ENCODE measurements at places on chromosomes 4 and X. TPM values are rescaled to one million over a fixed set of nuclear protein-coding genes. Genes with fewer than 3 reads are reported as not detected.
A peak's percentile ranks its signal among the peaks of the same experiment; 100 is the strongest.

The PCYT1B gene
- total RNA-seq, result not detected

DNA sequence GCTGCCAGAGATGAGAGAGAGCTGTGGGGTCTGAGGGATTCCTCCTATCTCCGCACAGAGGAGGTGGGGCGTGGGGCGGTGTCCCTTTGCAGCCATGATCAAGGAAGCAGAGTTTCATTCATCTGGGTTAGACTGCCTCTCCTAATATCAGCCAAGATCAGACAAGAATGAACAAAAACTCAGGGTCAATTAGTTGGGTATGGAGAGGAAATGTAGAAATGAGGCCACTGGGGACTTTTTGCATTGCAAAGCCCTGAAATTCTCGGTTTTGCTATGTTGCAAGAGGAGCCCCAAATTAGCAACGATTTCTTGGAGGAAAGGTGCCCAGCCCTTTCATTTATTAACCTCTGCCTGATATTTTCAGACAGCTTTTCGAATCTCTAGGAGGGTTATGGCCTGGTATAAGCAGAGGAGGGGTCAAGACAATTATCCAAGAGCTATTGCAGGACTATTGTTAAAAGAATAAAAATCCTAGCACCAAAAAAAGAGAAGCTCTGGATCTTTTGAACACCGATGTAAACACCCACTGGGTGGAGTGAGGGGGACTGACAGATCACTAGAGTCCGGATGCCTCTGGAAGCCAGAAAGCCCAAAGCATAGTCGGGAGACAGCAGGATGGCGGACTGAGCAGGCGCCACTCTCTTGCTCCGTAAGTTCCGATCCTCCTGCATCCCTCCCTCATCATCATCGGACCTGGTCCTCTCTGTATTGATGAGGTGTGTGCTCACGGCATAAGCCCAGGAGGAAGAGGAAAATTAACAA is 34.4 kb upstream of the ACSL1 start:
- DNase-seq, result no peak

- no peak for DNase-seq
These were observed 89.5 kb downstream of the BMP3 start for GRCh38 chr4:81120055-81120454.

DNA sequence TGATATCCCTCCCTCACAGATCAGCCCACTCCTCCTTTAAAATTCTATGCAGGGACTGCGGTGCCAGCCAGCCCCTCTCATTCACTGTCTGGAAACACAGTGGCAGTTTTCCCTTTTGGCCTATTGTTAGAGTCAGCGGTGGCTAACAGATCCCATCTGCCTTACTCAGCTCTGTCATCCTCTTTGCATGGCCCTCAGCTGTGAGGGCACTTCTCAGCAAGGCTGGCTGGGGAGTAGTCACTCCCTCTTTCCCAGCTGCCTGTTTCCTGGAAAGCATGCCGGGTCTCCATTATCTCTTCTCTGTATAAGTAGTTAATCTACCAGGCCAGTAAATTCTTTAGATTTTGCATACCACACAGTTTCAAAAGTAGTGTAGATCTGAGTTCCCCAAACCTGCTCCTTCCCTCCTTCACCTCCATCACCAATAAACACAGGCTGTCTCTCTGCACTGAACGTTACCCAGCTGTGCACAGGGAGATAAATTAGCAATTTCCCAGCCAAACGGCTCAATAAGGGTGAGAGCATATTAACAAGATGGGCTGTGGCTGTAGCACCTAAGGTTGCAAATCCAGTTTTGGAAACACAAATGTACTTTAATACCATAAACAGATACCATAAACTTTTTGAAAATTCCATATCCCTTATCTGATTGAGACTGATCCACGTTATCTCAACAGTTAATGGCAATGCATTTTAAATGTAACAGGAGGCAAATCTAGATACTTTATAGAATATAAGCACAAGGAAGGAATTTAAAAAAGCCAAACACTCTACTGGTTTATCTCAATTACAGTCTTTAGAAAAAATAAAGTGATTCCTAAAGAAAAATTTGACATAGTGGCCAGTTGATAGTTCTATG is 229.3 kb downstream of the ANKRD50 start:
- DNase-seq, result no peak

DNA sequence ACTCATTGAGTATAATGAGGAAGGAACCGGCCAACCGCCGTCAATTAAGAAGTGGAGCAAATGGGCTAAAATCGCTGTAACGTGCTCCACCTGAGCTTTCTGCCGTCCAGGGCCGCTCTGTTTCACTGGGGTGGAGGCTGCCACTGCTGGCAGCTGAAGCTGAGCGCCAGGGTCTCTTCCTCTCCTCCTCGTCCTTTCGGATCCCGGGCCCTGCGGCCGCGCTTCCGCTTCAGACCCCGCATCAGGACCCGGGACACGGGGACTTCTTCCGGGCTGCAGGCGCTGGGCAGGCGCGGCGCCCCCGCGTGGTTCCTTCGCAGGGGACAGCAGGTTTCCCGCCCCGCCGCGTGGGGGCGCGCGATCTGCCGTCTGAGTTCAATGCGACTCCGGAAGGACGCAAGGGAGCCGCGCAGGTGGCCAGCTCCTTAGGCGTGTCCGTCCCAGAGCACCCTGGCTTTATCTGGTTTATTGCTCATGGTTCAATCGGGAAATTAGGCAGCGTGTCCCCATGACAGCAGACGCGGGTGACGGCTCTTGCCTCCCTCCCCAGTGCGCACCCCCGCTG is 519.8 kb downstream of the TRIML1 start:
- DNase-seq, result no peak

- DNase-seq, result no peak
These were observed 27.6 kb upstream of the TMEM184C start for GRCh38 chr4:147589586-147589985.

DNA sequence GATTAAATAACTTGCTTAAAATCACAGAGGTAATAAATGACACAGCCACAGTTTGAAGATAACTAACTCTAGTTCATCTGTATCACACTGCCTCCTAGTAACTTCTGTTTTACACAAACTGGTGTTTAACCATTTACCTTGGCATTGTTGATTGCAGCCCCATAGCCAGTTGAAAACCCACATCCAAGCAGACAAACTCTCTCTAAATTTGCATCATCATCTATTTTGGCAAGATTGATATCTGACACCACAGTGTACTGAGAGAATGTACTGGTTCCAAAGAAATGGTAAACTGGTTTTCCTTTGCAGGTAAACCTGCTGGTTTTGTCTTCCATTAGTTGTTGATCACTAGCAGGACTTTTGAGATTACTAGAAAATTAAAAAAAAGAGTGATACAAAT is 7.8 kb downstream of the ADH4 start:
- no peak for DNase-seq

- no peak for DNase-seq
These were observed 79.3 kb downstream of the FRAS1 start for GRCh38 chr4:78136109-78137081.

The COL4A5 gene
- total RNA-seq, result not detected

GRCh38 chrX:48918301-48918642 is 552 bp downstream of the PIM2 start:
- no peak for DNase-seq

The VCX gene
- total RNA-seq, result not detected

The ARMCX5 gene
- total RNA-seq, result 4.2 TPM

DNA sequence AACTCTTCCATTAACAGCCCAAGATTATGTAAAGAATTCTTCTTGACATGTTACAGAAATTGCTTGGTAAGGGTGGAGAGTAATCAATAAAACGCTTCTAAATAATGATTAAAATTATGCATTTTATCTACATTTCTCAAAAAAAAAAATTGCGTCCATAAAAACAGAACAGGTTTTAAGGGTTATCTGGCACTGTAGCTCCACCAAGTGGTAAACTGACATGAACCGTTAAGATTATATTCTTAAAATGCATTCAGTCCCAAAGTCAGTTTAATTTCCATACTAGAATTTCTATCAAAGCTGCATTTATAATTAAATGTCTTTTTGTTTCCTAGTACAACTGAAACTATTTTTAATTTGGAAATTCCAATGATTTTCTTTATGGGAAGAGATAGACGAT is 214.0 kb upstream of the UGT8 start:
- DNase-seq, result no peak

- no peak for DNase-seq
These were observed 104.9 kb downstream of the CEP44 start for GRCh38 chr4:174388461-174389145.

The RRH gene
- total RNA-seq, result not detected

GRCh38 chr4:8459867-8460445 is 19.4 kb downstream of the TRMT44 start:
- DNase-seq, result no peak

- no peak for DNase-seq
These were observed 13.3 kb upstream of the TADA2B start for GRCh38 chr4:7029921-7030320.

The MAGEB17 gene
- total RNA-seq, result not detected

GRCh38 chr4:5084911-5085475 is 33.7 kb downstream of the STK32B start:
- DNase-seq, result no peak

- no peak for DNase-seq
These were observed 219.6 kb downstream of the CAMK2D start for GRCh38 chr4:113541933-113542332.

DNA sequence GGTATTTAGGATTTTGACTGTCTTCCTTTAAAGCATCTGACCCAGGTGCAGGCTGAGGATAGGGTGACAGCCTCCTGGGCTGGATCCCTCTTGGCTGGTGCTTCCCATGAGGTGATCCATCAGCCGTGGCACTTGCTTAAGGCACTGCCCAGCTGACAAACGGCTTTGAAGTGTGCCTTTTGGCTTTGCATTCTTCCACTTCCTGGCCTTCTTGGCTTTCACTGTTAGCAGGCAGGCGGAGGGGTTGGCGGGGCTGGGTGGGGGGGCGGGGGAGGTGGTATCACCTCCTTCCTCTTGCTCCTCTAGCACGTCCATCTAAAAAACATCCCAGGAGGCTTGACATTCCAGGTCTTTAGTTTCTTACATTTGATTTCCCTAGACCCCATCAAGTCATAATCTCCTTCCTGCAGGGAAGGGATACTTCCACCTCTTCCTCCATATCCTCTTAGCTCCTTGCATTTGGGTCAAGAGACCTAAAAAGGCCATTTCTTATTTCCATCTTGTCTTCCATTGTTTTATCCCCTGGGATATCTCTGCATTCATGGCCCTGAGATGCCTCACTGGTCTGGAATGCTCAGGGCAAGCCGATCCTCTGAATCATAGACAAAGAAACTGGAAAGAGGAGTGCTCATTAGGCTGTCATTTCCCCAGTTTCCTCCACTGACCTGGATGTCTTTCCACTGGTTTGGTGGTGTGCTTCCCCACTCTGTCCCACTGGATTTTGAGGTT is 11.3 kb upstream of the APLN start:
- DNase-seq, result no peak

The PCSK1N gene
- not detected for total RNA-seq

DNA sequence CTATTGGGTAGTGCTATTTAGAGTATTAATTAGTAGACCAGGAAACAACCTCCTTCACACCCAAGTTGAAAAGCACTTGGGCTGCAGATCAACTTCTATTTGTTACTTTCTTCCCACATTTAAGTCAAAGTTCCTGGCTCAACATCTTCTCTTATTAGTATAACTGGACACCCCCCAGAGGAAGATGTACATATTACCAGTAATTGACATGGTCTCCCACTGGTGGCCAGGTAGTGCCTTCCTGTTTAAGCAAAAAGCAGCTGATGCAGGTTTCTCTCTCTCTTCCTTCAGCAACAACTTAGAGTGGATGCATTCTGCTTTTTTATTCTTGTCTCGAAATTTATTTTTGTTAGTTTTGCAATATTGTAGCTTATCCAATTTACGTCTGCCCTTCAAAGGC is 438.1 kb downstream of the GBA3 start:
- no peak for DNase-seq

The TLL1 gene
- total RNA-seq, result not detected

DNA sequence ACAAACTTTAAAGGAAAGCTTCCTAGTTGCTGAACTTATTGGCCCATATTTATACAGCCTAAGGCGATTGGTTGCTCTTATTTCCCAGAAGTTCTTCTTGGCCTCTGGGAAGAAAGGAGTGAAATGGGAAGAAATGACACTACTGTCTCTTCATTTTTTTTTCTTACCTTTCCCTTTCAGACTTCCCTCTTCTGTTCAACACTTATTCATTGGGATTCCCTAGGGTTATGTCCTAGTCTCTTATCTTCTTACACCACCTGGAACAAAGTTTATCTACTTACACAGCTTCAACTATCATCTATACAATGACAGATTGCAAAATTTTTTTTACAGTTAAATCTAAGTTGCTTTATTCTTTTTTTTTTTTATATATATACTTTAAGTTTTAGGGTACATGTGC is 68.0 kb downstream of the SNX12 start:
- no peak for DNase-seq

The RTL3 gene
- total RNA-seq, result 0.08 TPM

- DNase-seq, result no peak
These were observed 44.8 kb downstream of the SPANXN3 start for GRCh38 chrX:143472347-143472938.

GRCh38 chr4:3384391-3384770 is 57.4 kb upstream of the HGFAC start:
- DNase-seq, result no peak

- DNase-seq, result no peak
These were observed 161.7 kb downstream of the RASL11B start for GRCh38 chr4:53023677-53024299.

DNA sequence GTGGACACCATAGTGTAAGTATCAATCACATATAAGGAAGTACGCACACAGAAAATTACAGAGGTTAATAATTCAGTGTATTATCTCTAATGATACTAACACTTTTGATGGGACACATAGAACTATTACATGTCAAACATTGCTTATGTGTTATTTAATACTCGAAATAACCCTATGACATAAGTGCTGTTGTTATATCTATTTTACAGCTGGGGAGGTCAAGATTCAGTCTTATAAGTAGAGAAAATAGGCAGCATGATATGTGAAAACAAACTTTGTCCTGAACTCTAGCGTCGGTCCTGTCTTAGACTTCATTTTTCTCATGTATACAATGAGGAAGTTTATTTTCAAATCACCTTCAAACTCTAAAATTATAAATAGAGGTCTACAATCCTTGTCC is 23.2 kb downstream of the ENPEP start:
- DNase-seq, result no peak

The PAGE4 gene
- not detected for total RNA-seq

GRCh38 chrX:31178769-31179125 is 106.9 kb upstream of the FTHL17 start:
- no peak for DNase-seq

- DNase-seq, result peak; percentile 67
These were observed 65.1 kb upstream of the CCDC160 start for GRCh38 chrX:134171661-134172587.

- no peak for DNase-seq
These were observed 890.6 kb downstream of the STPG2 start for GRCh38 chr4:97252615-97253154.

DNA sequence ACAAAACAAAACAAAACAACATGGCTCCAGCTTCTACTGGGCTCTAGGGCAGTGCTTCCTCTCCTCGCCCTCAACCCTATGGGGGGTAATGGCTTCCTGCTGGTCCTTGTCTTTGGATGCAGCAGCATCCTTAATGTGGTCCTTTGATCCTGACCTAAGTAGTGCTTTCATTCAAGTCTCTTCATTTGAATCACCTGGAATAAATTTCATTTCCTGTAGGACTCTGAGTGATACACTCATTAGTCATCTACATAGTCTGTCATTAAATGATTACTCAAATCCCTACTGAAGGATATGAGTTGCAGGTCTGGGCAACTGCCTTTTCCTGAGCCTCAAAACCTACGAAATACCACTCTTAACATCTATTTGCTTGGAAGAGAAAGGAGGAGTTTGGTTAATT is 54.5 kb downstream of the RHOH start:
- DNase-seq, result no peak

- no peak for DNase-seq
These were observed 30.9 kb downstream of the PTCHD1 start for GRCh38 chrX:23365541-23365940.

Measured in activated CD8-positive, alpha-beta T cell treated with anti-CD3 and anti-CD28 coated beads, Interleukin-2, amount 10 ng/mL, durations not matched to agents 7 days and 5 days (primary cell).